ENCODE measurements at places on chromosomes 4 and X.

DNA sequence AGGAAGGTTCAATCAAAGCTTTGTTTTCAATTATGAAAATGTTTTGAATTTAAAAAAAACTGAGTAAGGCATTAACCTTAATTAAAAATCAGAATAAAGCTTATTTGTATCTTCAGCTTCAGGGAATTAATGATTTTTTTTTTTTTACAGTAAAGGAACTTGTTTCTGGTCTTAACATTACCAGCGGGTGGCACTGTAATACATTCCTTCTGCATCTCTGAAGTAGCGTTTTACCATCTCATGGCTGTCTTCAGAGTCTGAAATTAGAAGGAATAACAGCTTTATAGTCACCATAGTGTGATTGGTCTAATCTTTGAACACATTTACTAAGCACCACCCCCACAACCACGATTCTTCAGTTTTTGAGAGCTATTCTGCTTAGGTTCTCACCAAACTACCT, 102.6 kb downstream of the IL1RAPL2 start:
- DNase-seq: no peak

- DNase-seq: no peak
Measured at GRCh38 chr4:7924163-7924562, 15.5 kb downstream of the AFAP1 start.

- DNase-seq: no peak
Measured at GRCh38 chr4:71841336-71841735, 57.5 kb upstream of the GC start.

GRCh38 chrX:155070038-155070437, 898 bp downstream of the CMC4 start:
- no peak for DNase-seq

- DNase-seq: no peak
Measured at GRCh38 chr4:149723065-149723464, 92.6 kb downstream of the IQCM start.

- DNase-seq: no peak
Measured at GRCh38 chrX:118730500-118731247, 3.3 kb downstream of the IL13RA1 start.

DNA sequence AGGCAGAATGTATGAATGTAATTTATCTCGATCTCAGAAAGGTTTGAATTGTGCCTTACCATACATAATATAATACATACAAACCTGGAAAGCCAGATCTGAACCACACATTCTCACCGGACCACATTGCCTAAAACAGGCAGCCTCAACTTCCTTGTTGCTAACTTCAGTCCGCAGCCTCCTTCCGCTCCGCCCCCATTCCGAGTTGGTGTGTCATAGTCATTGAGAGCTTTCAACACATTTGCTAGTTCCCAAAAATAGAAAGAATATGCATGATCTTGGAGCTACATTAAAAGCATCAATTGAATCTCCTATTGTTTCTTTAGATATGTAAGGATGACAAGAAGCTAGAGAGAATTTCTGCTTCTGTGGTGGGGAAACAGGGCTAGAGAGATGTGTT, 127.2 kb downstream of the ARHGEF9 start:
- peak; percentile 7 for DNase-seq

Data from retinal pigment epithelial cell (primary cell).